Inflammatory macrophage treated with lipopolysaccharide for 4 hours (primary cell): ENCODE measurements at places on chromosomes 4 and X.

- no peak for DNase-seq
Observed at GRCh38 chr4:15034071-15034764, 31.9 kb downstream of the CPEB2 start.

DNA sequence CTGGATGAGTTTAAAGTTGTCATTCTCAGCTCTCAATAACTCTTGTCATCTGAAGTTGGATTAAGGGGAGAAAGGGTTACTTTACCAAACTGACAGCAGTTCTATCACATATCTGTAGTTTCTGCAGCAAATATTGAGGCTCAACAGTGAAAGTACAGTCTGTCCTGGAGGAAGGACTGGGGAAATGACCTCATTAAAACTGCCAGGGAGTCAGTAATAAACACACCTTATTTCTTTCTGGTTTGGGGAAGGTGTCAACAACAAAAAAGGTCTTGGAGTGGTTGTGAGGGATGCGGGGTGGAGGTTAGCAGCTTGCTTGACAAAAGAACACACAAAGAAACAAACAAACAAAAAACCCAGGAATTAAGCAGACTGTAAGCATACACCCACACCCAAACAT, 1418.0 kb downstream of the STIM2 start:
- DNase-seq: no peak

DNA sequence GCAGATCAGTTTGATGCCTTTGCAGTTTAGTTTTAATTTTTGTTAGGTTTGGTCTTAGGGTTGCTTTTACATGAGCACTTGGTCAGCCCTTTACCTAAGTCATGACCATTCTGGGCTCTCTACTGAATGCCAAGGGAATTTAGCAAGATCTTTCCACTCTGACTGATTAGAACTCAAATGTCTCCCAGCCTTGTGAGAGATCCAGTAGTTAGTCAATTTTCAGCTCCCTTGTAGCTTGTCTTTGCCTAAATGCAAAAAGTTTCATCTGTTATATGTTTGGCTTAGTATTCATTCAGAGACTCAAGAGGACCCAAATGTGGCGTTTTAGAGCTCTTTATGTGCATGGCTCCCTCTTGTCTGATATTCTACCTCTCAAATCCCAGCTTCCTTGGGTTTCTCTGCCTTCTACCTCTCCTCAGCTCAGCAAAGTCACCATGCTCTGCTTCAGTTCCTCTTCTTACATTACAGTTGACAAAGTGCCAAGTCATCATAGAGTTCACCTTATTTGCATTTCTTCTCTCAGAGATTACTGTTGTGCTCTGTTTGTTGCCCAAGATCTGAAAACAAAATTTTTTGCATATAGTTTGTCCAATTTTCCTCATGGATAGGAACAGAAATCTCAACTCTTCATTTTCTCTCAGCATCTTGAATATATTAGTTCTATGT, 17.5 kb upstream of the JAKMIP1 start:
- DNase-seq: no peak

DNA sequence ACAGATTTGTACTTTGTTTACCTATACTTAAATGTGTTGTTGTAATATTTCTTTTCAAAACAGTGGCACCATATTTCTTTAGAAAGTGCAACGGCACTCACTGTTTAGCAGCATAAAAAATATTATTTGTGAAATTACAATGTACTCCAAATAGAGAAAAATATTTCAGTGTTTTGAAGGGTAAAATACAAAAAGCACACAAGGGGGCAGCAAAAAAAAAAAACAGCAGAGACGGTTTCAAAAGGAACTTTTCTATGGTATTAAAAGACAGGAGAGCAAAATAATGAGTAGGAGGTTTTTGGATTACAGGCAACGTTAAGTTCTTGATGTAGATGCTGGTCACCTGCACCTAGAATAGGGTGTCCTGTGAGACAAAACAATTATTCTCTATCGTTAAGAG, 2.0 kb downstream of the NUDT11 start:
- DNase-seq: no peak

GRCh38 chr4:32102896-32103295, 1382.7 kb downstream of the PCDH7 start:
- no peak for DNase-seq

GRCh38 chrX:100680756-100681155, 36.8 kb downstream of the SRPX2 start:
- DNase-seq: no peak

- no peak for DNase-seq
Observed at GRCh38 chr4:156705311-156705710, 266.3 kb downstream of the PDGFC start.

DNA sequence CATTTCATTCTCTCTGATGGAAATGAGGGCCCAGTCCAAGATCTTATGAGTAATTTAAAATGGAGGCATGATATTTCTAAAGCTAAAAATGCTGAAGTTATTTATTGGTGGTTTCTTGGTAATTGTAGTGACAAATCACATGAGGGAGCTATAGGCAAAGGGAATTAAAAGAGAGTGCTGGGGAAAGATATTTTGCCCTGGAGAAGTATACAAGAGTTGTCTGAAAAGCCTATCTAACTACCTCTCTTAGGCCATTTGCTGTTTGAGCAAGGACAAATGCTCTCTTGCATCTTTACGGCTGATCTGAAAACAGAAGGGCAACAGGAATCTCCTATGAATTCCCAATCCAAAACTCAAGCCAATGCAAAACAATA, 89.4 kb downstream of the FMR1NB start:
- DNase-seq: no peak
